Renal cortex interstitium (tissue), 15 donors: ENCODE measurements at places on chromosomes 5 and 9. TPM values are rescaled to one million over a fixed set of nuclear protein-coding genes. Genes with fewer than 3 reads are reported as not detected.

The TSSK1B gene
- 0.09 TPM for polyA plus RNA-seq

DNA sequence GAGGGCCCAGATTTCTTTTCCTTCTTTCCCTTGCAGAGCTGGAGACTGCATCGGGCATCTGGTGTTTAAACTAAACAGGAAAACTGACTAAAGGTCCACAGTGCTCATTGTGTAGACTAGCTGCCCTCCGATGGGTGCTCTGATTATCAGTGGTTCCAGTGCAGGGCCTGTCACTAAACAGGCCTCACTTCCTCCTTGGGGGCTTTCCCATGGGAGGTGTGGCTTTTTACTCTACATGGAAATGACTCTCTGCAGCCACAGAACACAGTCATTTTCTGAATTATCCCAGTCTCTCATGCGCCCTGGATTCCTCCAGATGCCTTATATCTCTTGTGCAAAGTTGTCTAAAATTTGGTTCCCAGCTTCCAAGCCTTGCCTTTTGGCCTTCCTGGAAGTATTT is 199.2 kb downstream of the TRIO start:
- DNase-seq, result no peak

DNA sequence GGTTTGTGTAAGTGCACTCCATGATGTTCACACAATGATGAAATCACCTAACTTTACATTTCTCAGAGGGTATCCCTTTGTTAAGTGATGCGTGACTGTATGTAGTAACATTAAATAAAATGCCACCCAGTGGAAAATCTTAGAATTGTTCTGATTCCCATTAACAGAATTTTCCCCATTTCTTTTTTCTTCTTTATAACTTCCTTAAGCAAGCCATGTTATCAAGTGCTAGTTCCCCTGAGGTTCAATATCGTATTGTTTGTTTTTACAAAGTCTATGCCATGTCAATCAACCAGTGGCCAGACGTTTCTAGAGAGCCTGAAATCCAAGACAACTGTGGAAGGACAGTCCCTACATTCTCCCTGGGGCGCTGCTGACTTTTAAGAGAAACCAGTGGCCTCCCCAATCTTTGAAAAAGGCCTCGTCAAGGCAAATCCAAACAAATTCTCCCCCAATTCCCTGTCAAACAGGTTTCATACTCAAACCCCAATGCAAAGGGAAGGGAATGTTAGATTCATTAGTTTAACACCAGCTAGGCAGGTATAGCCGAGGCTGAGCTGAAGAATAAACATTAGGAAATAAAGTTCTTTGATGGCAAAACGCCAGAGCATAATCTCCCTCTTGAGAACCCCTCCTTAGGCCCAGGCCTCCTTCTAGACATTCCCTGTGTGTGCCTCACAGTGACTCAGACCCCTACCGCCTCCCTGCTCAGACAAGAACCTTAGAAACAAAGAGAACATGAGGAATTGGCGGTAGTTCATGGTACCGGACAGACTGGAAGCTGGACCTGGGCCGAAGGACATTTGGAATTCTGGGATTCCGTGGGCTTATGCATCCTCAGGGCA is 198.7 kb downstream of the GNA14 start:
- DNase-seq, result no peak

- DNase-seq, result no peak
These were observed 90.0 kb downstream of the ANKRD33B start for GRCh38 chr5:10653751-10654400.

GRCh38 chr9:99720455-99721050 is 101.1 kb upstream of the NR4A3 start:
- no peak for DNase-seq

DNA sequence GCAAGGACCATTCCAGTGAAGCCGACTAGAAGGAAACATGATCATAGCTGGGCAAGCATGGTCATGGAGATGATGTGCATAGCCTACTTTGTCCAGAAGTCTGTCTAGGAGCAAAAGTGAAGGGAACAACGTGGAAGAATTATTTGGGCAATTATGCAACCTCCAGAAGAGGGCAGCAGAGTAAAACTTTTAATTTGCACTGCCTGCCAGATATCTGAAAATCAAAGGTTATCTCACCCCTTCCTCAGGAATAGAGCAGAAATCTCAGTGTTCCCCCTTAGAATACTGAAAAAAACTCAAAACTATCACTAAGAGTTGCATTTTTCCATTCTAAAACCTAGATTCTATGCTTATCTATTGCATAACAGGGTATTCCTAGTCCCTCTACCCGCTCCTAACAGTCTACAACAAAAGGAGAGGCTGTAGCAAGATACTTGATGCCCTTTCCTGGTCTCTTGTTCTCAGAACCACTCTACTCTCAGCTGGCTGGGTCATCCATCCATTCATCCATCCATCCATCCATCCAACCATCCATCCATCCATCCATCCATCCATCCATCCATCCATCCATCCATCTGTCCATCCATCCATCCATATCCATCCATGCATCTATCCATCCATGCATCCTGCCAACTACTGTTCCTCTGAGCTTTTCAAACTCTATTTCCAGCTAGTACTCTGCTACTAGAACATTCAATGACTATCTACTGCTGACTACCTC is 8.4 kb upstream of the SETD9 start:
- peak; percentile 41 for DNase-seq

DNA sequence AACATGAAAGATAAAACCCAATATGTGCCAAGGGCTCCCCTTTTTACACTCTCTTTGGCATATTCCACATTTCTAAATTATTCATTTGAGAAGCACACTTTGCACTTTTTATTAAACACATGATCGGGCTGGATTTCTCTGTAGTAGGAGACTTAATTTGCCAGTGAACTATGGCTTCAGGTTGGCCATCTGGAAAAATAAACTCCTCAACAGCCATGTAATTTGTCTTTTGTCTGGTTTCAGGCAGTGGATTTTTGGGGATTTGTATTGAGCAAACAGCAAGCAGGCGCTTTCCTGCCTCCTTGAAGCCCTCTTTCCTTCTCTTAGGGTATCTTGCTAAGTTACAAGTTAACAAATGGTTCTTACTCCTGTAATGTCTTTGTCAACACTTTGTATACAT is 73.0 kb upstream of the DMRTA1 start:
- DNase-seq, result no peak

- no peak for DNase-seq
These were observed 64.5 kb downstream of the STARD4 start for GRCh38 chr5:111447822-111448221.
